ENCODE measurements at places on chromosomes 1 and 21. TPM values are rescaled to one million over a fixed set of nuclear protein-coding genes. Genes with fewer than 3 reads are reported as not detected.

The LMX1A gene
- total RNA-seq, result not detected

The KLHL12 gene
- 16.9 TPM for total RNA-seq

The ELAVL4 gene
- not detected for total RNA-seq

The LCE1B gene
- total RNA-seq, result not detected

The DR1 gene
- total RNA-seq, result 27.5 TPM

The MAGI3 gene
- 4.4 TPM for total RNA-seq

The GBP7 gene
- not detected for total RNA-seq

The ANGPTL1 gene
- total RNA-seq, result not detected

The TTC22 gene
- not detected for total RNA-seq

The ST6GALNAC5 gene
- total RNA-seq, result not detected

The MSH4 gene
- total RNA-seq, result not detected

The RCSD1 gene
- total RNA-seq, result 0.06 TPM

The MROH7 gene
- not detected for total RNA-seq

The HFM1 gene
- not detected for total RNA-seq

The DNAJC6 gene
- total RNA-seq, result 4.8 TPM

The GUCA2A gene
- not detected for total RNA-seq

The THAP3 gene
- total RNA-seq, result 16.9 TPM

The KCNE2 gene
- total RNA-seq, result not detected

The PLEKHN1 gene
- total RNA-seq, result 5.8 TPM

The ASCL5 gene
- 0.10 TPM for total RNA-seq

The SYT11 gene
- total RNA-seq, result 1.3 TPM

The HSPA6 gene
- total RNA-seq, result 1.6 TPM

The VTCN1 gene
- total RNA-seq, result not detected

The F13B gene
- total RNA-seq, result not detected

The CLK2 gene
- total RNA-seq, result 24.9 TPM

The AMIGO1 gene
- total RNA-seq, result 1.2 TPM

The FAM72D gene
- total RNA-seq, result 6.3 TPM

The NTRK1 gene
- not detected for total RNA-seq

The SLC9C2 gene
- total RNA-seq, result not detected

The ZSWIM5 gene
- total RNA-seq, result 0.56 TPM

The UQCRH gene
- 444 TPM for total RNA-seq

The THRAP3 gene
- total RNA-seq, result 68.0 TPM

The ATP1A4 gene
- total RNA-seq, result not detected

The DYNLT5 gene
- total RNA-seq, result not detected

The TMEM61 gene
- 0.62 TPM for total RNA-seq

The CCDC30 gene
- 0.64 TPM for total RNA-seq

The NBPF20 gene
- total RNA-seq, result 3.3 TPM

The PTPRC gene
- not detected for total RNA-seq

The RCAN3 gene
- total RNA-seq, result 12.2 TPM

All from A549 treated with GW870086 at 1 μM for 4 hours (cell line).